ENCODE measurements at places on chromosomes 4 and X. TPM values are rescaled to one million over a fixed set of nuclear protein-coding genes. Genes with fewer than 3 reads are reported as not detected.

Gene SSX4B
- not detected for total RNA-seq

Gene SYP
- 1.4 TPM for total RNA-seq

Gene ADRA2C
- 4.9 TPM for total RNA-seq

Gene FTSJ1
- 43.8 TPM for total RNA-seq

Gene S100P
- 9.2 TPM for total RNA-seq

Gene GLUD2
- total RNA-seq: 15.2 TPM

Gene SLC2A9
- total RNA-seq: 2.7 TPM

Gene OTC
- 33.2 TPM for total RNA-seq

Gene SERPINA7
- total RNA-seq: 43.1 TPM

Gene VSIG4
- total RNA-seq: 5.3 TPM

Gene TMPRSS11B
- total RNA-seq: not detected

Gene SHOX
- 0.08 TPM for total RNA-seq

DNA sequence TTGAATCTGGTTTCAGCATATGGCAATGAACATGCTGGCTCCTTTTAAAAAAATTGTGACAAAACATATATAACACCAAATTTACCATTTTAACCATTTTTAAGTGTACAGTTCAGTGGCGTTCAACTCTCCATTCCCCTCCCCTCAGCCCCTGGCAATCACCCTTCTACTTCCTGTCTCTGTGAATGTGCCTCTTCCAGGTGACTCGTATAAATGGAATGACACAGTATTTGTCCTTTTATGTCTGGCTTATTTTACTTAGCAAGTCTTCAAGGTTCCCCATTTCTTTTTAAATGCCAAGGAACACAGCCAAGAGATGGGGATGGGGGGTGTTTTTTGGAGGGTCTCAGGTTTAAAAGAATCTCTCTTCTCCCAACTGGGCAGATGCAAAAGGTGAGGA, 35.4 kb upstream of the BCLAF3 start:
- no peak for DNase-seq

GRCh38 chr4:98293104-98293887, 32.1 kb downstream of the RAP1GDS1 start:
- DNase-seq: no peak

DNA sequence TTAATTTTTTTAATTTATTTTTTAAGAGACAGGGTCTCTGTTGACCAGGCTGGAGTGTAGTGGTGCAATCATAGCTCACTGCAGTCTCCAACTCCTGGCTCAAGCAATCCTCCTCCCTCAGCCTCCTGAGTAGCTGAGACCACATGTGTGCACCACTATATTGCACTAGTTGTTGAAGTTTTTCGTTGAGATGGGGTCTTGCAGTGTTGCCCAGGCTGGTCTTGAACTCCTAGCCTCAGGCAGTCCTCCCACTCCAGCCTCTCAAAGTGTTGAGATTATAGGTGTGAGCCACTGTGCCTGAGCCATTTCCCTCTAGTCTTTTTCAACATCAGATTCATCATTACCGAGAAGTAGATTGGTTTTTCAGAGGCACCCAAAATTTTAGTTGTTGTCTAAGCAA, 165.7 kb downstream of the DCLK2 start:
- DNase-seq: no peak

DNA sequence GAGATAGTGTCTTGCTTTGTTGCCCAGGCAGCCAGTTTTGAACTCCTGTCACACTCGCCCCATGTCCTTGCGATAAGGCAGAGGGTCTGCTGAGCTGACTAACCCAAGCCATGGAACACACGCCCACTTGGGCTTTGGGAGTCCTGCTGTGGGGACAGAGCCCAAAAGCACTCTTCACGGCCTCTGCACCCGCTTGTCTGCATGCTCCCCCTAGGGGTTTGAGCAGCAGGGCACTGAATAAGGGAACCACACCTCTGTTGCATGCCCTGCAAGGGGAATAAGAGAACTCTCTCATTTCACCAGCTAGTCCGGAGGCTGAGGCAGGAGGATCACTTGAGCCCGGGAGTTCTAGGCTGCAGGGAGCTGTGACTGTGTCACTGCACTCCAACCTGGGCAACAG, 166.0 kb downstream of the STAG2 start:
- no peak for DNase-seq

- DNase-seq: no peak
Observed at GRCh38 chrX:103734125-103734760, 23.5 kb downstream of the TMEM31 start.

DNA sequence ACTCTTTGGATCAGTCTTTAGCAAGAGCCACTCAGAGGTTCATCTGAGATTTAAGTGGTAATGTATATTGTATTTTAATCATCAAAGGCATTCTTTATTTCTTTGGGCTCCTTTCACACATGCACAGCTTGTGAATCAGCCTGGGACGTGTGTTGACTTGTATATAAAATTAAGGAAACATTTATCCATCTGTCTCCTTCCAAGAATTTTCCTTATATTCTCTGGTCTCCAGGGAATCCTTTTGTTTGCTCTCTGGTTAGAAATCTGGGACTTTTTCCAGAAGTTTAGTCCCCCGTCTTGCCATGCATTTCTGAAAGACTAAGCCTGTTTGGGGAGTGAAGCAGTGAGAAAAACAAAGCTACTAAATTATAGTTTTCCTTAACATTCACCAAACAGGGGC, 212.3 kb downstream of the DCAF12L2 start:
- no peak for DNase-seq

DNA sequence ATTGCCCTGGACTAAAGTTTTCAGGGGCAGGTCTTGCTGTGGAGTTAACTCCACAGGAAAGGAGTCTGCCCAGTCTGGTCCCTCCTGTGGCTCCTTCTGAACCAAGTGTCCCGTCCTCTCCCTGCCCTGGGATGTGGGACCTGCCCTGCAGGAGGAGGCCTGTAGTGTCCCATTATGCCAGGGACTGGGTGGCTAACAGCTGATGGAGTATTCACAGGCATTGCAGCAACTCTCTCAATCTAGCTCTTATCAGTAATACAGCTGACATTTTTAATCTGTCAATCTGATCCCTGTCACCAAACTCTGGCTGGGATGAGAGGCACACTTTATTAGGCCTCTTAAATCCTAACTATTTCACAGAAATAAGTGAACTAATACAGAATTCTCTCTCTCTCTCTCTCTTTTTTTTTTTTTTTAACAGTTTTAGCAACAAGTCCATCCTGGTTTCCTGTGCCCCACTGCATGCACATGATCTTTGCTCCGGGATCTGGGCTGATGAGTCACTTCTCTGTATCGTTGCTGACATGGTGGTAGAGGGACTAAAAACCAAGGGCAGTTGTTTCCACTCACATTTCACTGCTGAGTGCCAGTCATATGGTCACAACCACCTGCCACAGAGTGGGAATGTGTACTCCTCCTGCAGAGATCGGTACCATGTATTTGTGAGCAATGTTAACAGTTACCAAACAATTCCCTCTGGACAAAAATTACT, 39.1 kb downstream of the HAND2 start:
- peak; percentile 59 for DNase-seq

GRCh38 chrX:2635342-2635741, 55.8 kb upstream of the CD99 start:
- DNase-seq: no peak

DNA sequence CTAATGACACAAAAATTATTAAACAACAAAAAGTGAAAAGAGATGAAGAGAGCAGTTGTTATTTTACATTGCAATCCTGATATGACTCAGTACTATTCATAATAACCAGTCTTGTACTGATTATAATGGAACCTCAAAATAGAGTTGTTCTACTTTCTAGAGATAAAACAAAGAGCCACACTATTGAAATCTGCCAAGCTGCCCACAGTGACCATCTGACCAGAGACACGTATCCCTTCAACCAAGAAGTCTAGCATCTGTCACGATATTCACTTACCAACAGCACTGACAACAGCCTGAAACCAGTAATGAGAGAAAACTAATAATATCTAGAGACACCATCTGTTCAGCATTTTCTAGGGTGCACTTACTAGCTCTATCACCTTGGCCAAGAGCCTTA, 466.7 kb downstream of the NKX6-1 start:
- DNase-seq: no peak

- DNase-seq: no peak
Observed at GRCh38 chrX:17519358-17519757, 144.4 kb downstream of the NHS start.

- DNase-seq: no peak
Observed at GRCh38 chr4:16360694-16361262, 134.5 kb upstream of the TAPT1 start.

- DNase-seq: no peak
Observed at GRCh38 chrX:154979629-154980028, 42.9 kb downstream of the F8 start.

DNA sequence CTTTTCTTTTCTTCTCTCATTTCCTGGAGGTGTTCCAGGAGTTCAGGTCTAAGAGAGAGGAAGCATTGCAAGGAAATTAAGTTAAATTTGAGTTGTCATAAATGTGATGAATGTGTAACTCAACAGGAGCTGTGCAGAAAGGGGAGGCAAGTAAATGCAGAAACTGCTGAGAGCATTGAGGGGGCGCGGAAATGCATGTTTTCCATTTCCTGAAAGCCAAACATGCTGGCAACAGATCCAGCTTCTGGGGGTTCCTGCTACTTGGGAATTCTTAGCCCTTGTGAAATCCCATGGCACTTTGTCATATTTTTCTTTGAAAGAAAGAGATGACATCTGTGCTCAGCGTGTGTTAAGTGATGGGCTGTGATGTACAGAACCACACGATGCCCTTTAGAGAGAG, 33.8 kb upstream of the NAP1L5 start:
- no peak for DNase-seq

GRCh38 chrX:154661170-154661569, 7.8 kb upstream of the CTAG2 start:
- no peak for DNase-seq

GRCh38 chr4:86181585-86181984, 178.3 kb downstream of the MAPK10 start:
- no peak for DNase-seq

- no peak for DNase-seq
Observed at GRCh38 chrX:150828785-150829184, 69.7 kb downstream of the CD99L2 start.

DNA sequence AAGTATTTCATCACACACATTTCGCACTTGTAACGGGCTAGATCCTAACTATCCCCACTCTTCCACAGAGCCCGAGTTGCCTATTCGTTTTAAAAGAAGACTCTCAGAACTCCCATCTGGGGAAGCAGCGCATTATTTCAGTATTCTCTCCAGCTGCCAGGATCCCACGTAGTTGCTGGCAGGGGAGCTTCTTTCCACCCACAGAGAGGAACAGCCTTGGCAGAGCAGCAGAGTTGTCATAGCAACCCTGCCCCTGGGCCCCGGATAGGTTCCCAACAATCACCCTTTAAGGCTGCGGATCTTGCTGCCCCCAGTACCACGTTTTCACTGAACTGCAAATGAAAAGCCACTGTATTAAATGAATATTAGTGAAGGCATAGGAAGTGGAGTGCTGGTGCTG, 106.7 kb downstream of the GPM6A start:
- peak; percentile 13 for DNase-seq

DNA sequence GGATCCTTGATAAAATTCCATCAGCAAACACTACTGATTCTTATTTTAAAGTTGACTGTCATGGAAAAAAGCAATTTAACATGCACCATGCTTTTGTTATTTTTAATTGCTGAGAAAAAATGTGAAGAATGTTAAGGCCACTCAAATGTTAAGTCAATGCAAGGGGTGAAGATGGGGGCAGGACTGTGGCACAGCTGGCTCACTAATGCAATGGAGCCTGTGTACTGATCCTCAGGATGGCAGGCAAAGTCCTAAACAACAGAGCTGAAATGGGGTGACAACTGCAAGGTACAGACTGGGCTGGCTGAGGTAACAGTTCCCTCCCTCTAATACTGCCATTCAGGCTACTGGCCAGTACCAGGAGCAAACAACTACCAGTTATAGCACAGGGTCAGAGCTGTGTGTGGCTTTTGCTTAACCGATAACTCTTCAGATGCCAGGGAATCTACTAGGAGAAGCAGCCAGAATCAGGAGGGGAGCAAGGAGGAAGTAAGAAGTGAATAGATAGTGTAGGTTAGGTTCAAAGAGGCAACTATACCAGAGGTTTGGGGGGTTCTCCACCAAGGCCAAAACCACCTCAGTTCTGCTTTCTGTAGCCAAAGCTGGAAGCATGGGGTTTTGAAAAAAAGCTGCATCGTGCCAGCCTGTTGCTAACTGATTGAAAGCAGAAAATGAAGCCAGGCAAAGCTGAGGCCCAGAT, 372.6 kb downstream of the OPHN1 start:
- DNase-seq: no peak
